ENCODE measurements at places on chromosomes 2 and 18. TPM values are rescaled to one million over a fixed set of nuclear protein-coding genes. Genes with fewer than 3 reads are reported as not detected.

DNA sequence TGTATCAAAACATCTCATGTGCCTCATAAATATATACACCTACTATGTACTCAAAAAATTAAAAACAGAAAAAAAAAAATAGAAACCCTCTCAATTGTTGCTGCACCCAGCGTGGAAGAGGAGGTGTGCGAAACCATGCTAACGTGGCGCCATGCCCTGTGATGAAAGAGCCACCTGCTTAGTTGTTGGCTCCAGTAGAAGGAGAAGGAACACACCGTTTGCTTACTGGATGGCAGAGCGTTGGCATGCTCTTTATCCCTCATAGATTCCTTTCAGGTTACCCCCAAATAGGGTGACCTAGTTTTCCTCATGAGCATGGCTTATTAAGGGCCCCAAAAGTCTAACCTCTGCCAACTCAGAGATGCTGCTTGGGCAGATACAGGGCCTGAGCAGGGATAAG, 332.1 kb downstream of the AGAP1 start:
- no peak for DNase-seq

Gene LIPT1
- 7.4 TPM for total RNA-seq

DNA sequence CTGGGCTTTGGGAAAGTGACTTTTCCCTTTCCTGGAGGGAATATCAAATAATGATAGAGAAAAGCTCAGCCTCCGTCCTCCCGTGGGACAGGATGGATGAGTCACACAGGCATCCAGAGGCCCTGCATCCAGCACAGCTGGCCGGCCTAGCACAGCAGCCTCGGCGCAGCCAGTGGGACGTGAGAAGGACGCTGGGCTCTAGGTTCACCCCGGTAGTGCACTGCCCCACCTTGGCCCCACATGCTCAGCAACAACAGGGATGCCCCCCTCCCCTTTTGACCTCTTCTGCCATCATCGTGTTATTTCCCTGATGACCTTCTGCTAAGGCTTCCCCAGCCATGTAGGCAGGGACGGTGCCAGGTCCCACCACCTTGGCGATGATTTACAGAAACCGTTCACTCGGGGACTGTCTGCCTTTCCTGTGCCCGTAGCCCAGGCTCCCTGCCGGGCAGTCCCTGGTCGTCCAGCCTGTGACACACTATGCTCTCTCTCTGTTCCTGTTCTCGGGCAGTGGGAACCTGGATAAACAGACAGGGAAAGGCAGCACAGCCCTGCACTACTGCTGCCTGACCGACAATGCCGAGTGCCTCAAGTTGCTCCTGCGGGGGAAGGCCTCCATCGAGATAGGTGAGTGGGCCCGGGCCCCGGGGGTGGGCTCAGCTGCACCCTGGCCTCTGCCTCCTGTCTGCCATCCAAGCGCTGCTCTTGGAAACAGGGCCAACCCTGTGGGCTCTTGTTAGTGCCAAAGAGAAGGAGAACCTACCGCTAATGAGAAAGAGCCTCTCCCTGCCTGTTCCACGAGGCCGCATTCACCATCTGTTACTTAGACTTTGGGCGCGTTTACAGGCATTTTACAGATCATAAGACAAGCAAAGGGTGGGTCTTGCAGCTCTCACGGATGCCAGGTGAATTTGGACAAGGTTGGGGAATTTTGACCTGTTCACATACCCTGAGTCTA, 44.6 kb downstream of the ITGB1BP1 start:
- peak; percentile 88 for DNase-seq

DNA sequence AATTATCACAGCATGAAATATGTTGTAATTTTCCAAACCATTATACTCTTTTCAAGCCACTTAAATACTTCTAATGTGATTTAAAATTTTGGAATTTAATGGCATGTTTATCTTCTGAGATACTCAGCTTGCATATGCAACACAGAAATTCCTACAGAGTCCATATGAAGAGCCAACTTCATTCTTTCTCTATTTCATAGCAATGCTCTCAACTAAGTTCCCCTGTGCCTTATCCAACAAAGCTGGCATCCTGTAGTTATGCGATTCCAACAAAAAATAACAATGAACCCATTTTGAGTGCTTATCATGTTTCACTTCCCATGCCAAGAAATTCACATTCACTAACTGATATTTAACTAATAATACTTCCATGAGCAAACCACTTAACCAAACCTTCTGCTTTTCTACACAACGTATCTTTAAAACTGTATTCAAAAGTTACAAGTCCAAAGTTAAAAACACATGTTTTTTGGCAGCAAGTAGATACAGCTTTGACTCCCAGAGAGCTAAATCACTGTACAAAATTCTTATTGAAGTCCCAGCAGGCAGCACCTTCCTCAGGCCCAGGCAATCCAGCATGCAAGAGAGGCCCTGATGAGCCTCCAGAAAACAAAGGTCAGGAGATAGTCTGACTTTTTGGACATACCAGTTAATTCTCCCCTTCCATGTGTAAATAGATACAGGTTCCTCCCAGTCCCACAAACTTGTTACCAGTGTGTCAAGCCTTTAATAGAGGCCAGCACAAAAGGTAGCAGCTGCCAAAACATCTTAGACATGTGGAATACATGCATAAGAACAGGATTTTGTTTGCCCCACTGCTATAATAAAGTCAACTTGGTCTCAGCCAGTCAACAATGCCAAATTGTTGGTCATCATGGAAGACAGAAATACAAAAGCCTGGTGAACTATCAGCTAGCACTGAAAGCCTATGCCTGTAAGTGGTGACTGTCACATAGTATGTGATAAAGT, 113.1 kb upstream of the WDR75 start:
- DNase-seq = no peak

DNA sequence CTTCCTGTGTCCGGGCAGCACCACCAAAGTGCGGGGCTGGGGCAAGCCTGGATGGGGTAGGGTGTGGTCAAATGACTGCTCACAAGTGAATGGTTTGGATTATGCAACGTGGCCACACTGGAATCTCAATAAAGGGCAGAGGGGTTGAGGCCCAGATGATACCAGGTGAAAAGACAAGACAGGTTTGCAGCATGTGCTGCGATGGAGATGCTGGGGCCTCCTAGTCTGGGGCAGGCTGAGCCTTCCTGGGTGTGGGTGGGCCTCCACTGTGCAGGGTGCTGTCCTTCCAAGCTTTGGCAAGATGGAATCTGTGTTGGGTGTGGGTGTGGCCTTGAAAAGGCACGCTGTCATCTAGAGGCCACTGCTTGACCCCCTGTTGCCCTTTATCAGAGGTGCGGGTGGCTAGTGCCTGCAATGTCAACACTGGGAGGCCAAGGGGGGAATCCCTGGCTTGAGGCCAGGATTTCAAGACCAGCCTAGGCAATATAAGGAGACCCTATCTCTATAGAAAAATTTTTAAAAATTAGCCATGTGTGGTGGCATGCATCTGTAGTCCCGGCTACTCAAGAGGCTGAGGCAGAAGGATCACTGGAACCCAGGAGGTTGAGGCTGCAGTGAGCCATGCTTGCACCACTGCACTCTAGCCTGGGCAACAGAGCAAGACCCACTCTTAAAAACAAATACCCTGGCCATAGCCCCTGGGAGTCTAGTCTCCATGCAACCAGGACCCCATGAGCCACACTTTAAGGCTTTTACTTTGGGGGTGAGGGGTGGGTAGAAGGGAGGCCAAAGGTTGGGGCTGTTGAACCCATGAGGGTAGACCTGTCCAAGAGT, 13.8 kb downstream of the RRM2 start:
- no peak for DNase-seq

DNA sequence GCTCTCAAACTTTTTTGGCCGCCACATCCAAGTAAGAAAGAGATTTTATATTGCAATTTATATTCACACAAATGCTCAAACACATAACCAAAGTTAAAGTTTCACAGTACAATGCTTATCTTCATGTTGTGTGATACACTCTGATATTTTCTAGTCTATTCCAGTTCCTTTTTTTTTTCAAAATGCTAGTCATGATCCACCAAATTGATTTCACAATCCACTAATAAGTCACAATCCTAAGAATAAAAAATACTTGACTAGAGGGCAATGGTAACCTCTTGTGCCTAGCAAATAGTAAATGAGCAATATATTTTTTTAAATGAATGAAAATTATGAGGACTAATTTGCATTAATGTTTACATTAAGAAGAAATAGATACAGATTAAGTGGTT, 5.8 kb upstream of the PTPN4 start:
- DNase-seq = no peak

DNA sequence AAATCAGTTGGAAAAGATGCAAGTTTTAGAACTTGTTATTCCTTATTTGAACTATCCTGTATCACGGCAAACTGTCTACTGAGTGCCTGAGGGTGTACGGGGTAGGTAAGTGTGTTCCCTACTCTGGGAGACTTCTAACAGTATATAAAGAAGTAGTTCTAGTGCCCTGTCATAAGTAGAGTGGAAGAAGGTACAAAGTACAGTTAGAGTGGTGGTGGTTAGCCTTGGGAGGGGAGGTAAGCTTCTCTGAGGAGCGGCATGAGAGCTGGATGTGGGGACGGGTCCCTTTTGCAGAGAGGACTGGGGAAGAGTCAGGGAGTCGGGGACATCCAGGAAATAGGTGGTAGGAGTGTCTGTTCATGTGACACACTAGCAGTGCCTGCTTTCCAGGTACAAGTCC, 48.5 kb downstream of the DGKD start:
- DNase-seq = no peak

- no peak for DNase-seq
These were observed 18.4 kb downstream of the RBKS start for GRCh38 chr2:27871802-27872201.

Gene C1D
- 18.4 TPM for total RNA-seq
